Dorsolateral prefrontal cortex (tissue), 122 donors: ENCODE measurements at places on chromosomes 5 and 9. TPM values are rescaled to one million over a fixed set of nuclear protein-coding genes. Genes with fewer than 3 reads are reported as not detected.

- no peak for DNase-seq
Observed at GRCh38 chr9:134847138-134847537, 33.5 kb upstream of the FCN2 start.

DNA sequence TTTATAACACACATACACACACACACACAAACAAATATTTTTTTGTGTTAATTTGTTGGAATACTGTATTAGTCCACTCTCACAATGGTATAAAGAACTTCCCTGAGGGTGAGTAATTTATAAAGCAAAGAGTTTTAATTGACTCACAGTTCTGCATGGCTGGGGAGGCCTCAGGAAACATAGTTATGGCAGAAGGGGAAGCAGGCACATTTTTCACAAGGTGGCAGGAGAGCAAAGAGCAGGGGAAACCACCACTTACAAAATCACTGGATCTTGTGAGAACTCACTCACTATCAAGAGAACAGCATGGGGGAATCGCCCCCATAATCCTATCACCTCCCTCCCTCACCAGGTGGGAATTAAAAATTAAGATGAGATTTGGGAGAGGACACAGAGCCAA lies 205.4 kb upstream of the PTPRD start:
- DNase-seq = no peak

GRCh38 chr9:96173640-96174039 lies 128.3 kb downstream of the HSD17B3 start:
- DNase-seq = no peak

- no peak for DNase-seq
Observed at GRCh38 chr9:16348531-16348930, 521.9 kb downstream of the BNC2 start.

- peak; percentile 71 for DNase-seq
Observed at GRCh38 chr9:128420060-128420650, 502 bp upstream of the CERCAM start.

GRCh38 chr5:146548781-146549449 lies 32.9 kb upstream of the GPR151 start:
- no peak for DNase-seq

GRCh38 chr5:43244823-43245565 lies 53.0 kb downstream of the NIM1K start:
- no peak for DNase-seq

GRCh38 chr5:68746220-68746619 lies 347.6 kb upstream of the SLC30A5 start:
- no peak for DNase-seq

- no peak for DNase-seq
Observed at GRCh38 chr5:104513640-104514072, 951.1 kb upstream of the NUDT12 start.

GRCh38 chr5:157059093-157059539 lies at the start of gene HAVCR1:
Gene HAVCR1, minus strand, starts transcription at chr5:157059116. Its CDS starts 1,173 bp downstream, at chr5:157057943.
- DNase-seq = no peak

DNA sequence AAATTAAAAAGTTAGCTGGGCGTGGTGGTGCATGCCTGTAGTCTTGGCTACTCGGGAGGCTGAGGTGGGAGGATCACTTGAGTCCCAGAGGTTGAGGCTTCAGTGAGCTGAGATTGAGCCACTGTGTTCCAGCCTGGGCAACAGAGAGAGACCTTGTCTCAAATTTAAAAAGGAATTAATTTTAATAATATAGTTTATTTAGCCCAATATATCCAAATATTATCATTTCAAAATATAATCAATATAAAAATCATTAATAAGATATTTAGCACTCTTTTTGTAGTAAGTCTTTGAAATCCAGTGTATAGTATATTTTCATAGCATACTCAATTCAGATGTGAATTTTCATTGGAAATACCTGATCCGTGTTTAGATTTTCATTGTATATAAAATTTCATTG lies 43.2 kb upstream of the ORM1 start:
- no peak for DNase-seq

DNA sequence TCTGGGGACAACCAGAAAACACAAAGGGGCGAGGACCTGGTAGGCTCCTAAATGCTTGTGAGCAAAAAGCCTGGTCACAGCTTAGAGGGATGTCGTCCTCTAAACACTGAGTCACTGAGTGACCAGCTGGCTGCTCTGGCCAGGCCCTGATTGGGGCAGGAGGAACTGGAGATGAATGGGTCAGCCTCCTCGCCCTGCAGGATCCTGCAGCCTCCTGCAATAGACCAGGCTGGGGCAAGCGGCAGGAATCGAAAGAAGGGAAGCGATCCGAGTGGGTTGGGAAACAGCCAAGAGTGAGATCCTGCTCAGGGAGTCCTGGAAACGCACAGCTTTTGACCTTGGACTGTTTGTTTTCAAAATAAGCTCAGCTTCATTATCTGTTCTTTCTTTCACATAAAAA lies 34.1 kb upstream of the MSX2 start:
- no peak for DNase-seq

PDGFRB gene
- 68.1 TPM for total RNA-seq

ECM2 gene
- total RNA-seq = 1.7 TPM

CETN3 gene
- 16.1 TPM for total RNA-seq

SARDH gene
- total RNA-seq = 5.3 TPM

PHF24 gene
- 69.4 TPM for total RNA-seq
